NCI-H187 (cell line): ENCODE measurements at places on chromosomes 13 and 19.

- no peak for DNase-seq
Measured at GRCh38 chr13:84080748-84081530, 198.7 kb upstream of the SLITRK1 start.

DNA sequence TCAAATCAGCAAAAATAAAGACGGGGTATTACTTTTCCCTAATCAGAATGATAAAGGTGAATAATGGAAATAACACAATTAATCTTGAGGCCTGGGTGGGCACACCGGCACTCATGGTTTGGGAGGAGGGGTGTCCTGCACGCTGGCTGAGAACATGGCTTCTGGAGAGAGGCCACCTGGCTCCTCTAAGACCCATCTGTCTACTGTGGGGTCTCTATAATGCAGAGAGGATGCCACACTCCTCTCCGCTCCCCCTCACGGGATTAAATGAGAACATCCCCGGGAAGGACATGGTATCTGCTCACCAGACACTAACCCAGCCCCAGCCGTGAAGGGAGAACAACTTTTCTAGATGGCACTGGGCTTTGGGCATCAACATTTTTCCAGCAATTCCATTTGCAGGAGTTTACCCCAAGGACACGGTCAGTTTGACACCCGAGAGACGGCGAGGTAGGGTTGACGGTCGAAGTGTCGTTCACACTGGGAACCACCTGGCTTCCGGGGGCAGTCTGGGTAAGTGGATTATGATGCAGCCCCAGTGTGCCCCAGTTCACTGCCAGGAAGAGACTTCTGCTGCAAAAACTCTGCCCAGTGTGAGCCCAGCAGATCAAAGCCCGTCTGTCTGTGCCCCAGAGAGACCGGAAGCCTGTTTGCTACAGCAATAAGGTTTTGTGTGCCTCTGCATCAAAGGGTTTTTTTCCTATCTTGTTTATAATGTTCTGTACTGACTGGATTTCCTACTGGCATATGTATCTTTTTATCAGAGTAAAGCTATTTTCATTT lies 56.6 kb downstream of the CEBPG start:
- DNase-seq: no peak

DNA sequence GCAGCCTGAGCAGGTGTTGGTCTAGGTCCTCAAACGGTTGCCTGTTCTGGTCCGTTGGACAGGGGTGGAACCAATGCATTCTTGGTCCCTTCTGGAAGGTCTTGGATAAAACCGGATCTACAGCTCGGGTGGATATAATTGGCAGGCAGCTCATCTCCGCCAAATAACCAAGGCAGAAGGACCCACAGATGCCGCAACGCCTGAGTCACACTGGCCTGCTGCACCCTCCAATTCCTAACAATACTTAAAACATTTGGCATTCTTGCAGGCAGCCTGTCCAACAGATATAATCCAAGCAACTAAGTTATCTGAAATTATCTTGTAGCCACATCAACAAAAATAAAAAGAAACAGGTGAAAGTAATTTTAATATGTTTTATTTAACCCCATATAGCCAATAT lies 59.0 kb upstream of the FGF14 start:
- DNase-seq: no peak

- no peak for DNase-seq
Measured at GRCh38 chr13:52359534-52359933, 46.4 kb downstream of the THSD1 start.

GRCh38 chr19:47663435-47663910 lies 49.7 kb upstream of the EHD2 start:
- no peak for DNase-seq

- no peak for DNase-seq
Measured at GRCh38 chr13:44487989-44488388, 88.1 kb downstream of the TSC22D1 start.

- no peak for DNase-seq
Measured at GRCh38 chr13:42991898-42992763, at the start of gene EPSTI1. TSS of gene EPSTI1 (minus strand) at chr13:42992241. CDS start at chr13:42992165, 76 bp downstream.

DNA sequence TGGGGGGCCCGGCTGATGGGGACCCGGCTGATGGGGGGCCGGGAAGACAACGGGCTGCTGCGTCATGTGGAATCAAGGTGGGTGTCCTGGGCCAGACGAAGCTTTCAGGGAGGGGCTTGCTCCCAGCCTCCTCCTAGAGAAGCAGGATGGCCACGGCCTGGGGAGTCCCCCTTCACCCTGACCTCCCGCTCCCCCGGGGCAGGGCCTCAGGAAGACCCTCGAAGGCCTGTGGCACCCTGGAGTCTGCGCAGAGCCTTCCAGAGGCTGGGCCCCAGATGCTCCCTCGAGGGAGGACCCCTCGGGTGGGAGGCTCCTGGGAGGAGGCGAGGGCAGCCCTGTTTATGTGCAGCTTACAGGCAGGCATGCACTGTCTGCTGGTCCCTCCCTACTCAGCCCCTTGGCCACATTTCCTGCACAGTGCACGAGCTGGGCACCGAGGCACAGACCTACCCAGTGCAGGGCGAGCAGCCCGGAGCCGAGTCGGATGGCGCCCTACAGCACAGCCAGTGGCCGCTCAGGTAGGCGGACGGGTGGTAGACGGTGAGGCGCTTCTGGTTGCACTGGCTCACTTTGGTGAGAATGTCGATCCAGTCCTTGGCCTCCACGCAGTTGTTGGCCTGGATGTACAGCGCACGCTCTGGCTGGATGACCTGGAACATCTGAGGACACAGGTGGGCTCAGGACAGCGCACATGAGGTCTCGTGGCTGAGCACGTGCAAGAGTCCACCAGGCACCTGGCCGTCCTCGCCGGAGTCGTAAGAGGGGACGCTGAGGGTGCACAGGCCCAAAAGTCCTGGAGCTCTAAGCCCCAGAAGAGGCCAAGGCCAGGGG lies 22.4 kb upstream of the C13orf46 start:
- no peak for DNase-seq

- DNase-seq: no peak
Measured at GRCh38 chr19:48385461-48386087, 5.8 kb downstream of the KDELR1 start.

- DNase-seq: no peak
Measured at GRCh38 chr19:29978080-29978479, 36.0 kb downstream of the URI1 start.

DNA sequence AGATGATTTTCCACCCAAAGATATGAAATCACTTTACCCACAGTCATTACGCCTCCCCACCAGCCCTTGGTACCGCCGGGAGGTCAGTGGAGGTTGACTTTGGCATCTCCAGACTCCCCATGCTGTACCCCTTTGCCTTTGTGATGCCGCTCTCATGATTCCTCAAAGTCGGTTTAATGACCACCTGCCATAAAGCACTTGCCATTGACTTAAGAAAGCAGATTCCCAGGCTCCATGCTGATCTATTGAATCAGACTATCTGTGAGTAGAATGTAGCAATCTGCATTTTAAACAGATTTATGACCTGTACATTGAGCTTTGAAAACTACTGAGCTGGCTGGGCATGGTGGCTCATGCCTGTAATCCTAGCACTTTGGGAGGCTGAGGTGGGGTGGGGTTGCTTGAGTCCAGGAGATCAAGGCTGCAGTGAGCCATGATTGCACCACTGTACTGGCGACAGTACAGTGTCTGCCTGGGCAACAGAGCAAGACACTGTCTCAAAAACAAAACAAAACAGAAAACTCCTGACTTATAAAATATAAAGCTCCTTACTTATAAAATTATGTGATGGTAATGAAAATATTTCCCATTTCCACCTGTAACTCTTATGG lies 235.2 kb downstream of the KLF5 start:
- DNase-seq: no peak

DNA sequence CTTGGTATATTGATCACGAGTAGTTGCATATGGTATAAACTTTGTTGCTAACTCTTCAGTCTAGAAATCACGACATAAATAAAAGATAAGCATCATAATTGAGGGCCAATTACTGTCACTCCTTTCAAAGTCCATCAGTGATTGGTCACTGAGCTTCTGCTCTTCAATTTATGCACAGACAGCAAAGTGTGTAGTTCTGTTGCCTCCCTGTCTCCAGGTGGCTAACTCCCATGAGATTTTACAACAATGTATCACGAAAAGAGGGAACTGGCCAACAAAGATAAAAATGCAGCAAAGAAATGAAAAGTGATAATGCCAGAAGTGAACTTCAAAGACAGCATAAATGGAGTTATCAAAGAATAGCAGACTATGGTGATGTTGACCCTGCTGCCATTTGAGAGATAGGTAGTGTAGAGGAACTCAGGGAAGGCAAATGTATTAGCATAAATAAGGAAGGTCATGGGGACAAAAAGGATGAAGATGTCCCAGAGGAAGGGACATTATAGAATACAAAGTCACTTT lies 12.7 kb upstream of the TNFSF14 start:
- DNase-seq: no peak

DNA sequence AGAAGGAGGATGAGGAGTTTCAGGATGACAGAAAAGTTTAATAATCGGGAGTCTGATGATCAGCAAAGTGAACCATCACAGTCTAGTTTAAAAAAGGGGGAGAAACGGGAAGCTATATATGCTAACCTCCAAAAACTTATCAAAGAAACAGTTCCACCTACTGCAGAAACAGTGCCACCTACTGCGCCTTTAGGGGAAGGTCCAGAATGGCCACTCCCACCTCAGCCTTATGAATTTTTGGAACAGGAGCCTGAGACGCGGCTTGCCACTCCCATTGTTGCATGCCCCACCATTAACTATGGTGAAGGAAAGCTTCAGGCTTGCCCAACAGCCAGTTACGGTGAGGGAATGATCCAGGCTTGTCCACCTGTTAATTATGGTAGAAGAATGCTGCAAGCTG lies 929.0 kb downstream of the SLITRK6 start:
- DNase-seq: no peak
